ENCODE measurements at places on chromosomes 1 and 21.

DNA sequence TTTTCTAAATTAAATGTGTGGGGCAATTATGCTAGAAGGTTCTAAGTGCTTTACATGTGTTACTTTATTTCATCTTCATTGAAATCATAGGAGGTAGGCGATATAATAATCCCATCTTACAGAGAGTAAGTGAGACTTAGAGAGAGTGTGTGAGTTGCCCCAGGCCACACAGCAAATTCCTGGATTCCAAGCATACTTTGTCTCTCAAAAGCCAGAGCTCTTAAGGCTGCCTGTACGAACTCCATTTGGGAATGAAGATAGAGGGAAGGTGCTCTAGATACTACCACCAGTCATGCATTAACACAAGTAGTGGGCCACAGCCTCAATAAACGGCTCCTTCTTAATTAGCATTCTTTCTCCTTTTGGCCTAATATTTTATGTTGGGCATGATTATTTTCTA lies 170.1 kb downstream of the SIPA1L2 start:
- no peaks in the 10 kb centered on the region for H3K27me3 ChIP-seq
- H3K36me3 ChIP-seq: no peaks in the 10 kb centered on the region
- H3K4me1 ChIP-seq: no peaks in the 10 kb centered on the region
- DNase-seq: no peak

DNA sequence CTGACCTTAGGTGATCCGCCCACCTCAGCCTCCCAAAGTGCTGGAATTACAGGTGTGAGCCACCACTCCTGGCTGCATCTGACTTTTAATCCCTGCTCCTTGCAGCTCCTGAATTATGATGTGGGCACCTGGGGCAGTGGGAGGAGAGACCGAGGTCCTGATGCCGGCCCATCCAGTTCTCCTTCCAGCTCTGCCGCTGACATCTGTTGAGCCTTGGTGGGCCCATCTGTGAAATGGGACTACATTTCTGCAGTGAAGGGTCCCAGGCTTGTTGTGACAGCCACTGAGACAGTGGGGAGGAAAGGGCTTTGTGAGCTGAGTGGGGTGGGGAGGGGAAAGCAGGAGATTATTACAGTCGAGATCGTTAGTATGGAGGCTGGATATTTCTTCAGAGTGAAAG lies 11.8 kb downstream of the PLA2G2F start:
- no peaks in the 10 kb centered on the region for H3K27me3 ChIP-seq
- H3K36me3 ChIP-seq: no peaks in the 10 kb centered on the region
- no peaks in the 10 kb centered on the region for H3K4me1 ChIP-seq
- DNase-seq: no peak
- H3K27ac ChIP-seq: no peak overlapping the region

DNA sequence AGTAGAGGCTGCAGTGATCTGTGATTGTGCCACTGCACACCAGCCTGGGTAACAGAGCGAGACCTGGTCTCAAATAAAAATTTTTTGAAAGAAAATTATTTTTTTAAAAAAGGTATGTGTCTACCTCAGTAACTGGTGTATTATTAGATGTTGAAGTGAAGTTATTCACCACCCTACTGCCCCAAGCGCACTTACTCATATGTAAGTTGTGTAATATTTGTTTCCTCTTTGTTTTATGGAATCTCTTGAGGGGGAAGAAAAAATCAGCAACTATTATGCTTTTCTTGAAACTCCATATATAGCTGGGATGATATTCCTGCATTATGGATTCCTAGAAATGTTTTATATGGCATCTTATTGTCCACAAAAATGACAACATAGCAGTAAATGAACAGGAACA lies 21.3 kb downstream of the RBM15 start:
- peaks cover 6% of the 10 kb centered on the region for H3K4me1 ChIP-seq
- H3K36me3 ChIP-seq: peaks cover 20% of the 10 kb centered on the region
- no peaks in the 10 kb centered on the region for H3K27me3 ChIP-seq
- H3K27ac ChIP-seq: no peak overlapping the region

DNA sequence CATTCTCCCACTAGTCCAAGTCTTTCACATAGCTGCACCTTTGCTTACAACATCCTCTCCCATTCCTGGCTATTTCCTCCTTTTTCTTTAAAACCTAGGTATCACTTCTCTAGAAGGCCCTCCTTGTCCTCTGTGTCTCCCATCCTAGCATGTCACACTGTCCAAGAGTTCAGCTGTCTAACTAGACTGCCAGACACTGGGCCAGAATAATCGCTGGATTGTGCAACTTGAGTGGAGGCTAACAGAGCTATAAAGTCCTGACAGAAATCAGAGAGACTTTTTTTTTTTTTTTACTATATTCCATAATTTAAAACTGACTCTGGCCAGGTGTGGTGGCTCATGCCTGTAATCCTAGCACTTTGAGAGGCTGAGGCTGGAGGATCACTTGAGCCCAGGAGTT lies 4.2 kb upstream of the ANGPTL7 start:
- DNase-seq: no peak
- no peaks in the 10 kb centered on the region for H3K27me3 ChIP-seq
- H3K4me1 ChIP-seq: no peaks in the 10 kb centered on the region
- H3K4me3 ChIP-seq: no peak overlapping the region
- no peaks in the 10 kb centered on the region for H3K36me3 ChIP-seq
- H3K27ac ChIP-seq: no peak overlapping the region

- DNase-seq: no peak
- 0 out of 2 replicates have a peak, but pooled peaks cover 4% of the 10 kb centered on the region for H3K27me3 ChIP-seq
These were observed 17.5 kb upstream of the COL6A2 start for GRCh38 chr21:46080171-46081021.

DNA sequence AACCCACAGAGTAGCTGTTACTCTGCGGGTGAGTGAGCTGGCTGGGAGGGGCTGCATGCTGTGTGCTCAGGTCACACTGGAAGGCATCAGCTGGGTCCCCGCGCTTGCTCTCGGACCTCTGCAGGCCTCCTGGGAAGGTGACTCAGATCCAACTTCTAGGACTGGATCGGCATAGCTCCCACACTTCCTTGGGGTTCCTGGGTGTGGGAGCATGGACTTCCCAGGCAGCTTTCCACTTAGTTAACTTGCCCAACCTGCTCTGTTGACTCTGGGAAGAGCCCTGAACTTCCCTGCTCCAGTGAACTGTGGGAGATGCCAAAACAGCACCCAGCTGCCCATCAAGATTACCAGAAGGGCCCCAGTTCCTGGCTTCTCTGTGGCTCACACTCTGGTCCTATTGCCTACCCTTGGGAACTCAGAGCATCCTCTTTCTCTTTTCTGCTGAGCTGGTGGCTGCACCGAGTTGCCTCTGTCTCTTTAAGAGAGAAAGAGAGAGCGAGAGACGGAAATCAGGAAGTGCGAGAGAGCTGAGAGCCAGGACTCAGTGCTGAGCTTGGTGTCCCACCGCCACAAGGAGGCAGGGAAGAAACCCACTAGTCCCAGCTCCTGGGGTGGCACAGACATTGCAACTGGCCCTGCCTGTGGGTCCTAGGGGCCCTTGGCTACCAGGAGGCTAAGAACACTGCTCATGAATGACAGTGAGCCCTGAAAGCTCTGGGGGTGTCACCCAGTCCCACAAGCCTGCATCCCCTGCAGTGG lies at the start of gene IKBKE:
TSS of gene IKBKE (plus strand) at position 544 of the 759 bp plus-strand sequence. CDS start 2,752 bp downstream, outside the sequence.
- peak; percentile 23 for DNase-seq
- H3K4me3 ChIP-seq: peak within 1 kb of the TSS; percentile 66
- no peaks in the 10 kb centered on the region for H3K36me3 ChIP-seq
- H3K27me3 ChIP-seq: no peaks in the 10 kb centered on the region
- H3K4me1 ChIP-seq: peaks cover 19% of the 10 kb centered on the region
- peak within 1 kb of the TSS; percentile 66 for H3K27ac ChIP-seq

DNA sequence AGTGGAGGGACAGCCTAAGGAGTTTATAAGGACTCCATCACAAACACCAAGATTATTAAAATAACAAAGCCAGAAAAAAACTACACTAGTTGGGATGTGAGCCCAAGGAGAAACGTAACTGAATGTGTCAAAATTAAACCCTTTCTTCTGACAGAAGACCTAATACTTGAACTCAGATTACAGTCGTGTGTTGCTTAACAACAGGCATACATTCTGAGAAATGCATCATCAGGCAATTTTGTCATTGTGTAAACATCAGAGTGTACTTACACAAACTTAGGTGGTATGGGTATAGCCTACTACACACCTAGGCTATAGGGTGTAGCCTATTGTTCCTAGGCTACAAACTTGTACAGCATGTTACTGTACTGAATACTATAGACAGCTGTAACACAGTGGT lies 23.4 kb downstream of the DSTYK start:
- no peaks in the 10 kb centered on the region for H3K27me3 ChIP-seq
- H3K4me1 ChIP-seq: peaks cover 5% of the 10 kb centered on the region
- no peak for DNase-seq
- no peaks in the 10 kb centered on the region for H3K36me3 ChIP-seq
- no peak overlapping the region for H3K4me3 ChIP-seq
- H3K27ac ChIP-seq: no peak overlapping the region

DNA sequence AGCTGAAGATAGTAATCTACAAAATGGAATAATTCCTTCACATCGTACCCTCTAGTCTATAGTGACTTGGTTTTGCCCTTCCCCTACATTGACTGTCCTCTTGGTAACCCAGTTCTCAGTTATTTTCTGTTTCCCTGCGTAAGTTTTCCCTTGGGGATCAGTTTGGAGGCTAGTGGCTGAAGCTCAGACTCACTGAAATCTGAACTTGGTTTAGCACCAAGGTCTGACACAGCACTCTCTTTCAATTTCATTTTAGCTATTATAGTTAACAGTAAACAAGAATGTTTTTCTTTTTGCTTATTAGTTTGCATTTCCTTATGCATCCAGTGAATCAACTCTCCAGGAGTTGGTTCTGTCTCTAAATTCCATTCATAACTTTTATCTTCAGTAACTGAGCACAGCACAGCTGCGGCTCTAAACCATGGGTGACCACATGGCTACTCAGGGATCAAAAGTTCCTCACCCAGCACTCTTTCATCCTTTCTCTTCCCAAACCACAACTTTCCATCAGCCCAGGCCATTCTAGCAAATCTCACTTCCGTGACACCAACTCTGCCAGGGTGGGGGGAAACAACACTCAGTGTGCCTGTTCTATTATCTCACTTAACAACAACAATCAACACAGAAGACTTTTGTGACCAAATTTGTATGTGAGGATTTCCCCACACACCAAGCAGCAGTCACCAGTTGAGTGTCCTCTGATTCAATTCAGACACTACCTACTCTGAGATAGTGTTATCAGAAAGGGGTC lies 17.6 kb upstream of the IFI6 start:
- H3K4me3 ChIP-seq: no peak overlapping the region
- DNase-seq: no peak
- no peaks in the 10 kb centered on the region for H3K36me3 ChIP-seq
- H3K4me1 ChIP-seq: peaks cover 14% of the 10 kb centered on the region
- no peaks in the 10 kb centered on the region for H3K27me3 ChIP-seq

GRCh38 chr1:83813576-83813975 lies 185.4 kb downstream of the TTLL7 start:
- no peaks in the 10 kb centered on the region for H3K4me1 ChIP-seq
- no peak for DNase-seq
- H3K27ac ChIP-seq: no peak overlapping the region
- H3K27me3 ChIP-seq: no peaks in the 10 kb centered on the region
- no peaks in the 10 kb centered on the region for H3K36me3 ChIP-seq

DNA sequence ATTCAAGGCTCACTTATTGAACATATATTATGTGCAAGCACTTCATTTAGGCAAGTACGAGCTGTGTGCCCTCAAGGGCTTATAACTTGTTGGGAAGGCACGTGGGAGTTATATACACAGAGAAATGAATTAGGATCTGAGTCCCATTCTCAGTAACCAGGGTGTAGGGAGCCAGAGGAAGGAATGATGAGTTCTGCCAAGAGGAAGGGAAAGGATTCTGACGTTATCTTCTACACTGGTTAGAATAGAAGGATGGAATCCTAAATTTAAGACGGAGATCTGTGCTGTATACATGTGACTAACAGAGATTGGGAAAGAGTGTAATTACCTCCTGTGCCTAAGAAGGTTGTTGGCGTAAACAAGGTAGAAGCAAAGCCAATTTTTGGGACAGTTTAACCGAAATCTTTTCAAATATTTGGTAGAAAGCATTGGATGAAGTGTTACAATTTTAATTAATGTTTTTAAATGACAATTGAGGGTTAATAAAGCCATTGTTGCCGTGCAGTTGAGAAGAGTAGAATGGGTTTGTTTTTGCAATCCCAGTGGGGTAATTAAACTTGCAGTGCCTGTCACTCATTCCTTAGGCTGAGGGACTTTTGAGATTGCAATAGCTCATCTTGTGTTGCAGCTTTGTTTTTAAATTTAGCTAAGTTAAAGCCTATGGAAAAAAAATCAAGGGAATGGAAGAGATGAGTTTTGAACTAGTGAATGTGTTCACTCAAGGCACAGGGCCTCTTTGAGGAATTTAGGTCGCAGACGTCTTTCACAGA lies 177.2 kb downstream of the NFIA start:
- no peak overlapping the region for H3K27ac ChIP-seq
- no peaks in the 10 kb centered on the region for H3K4me1 ChIP-seq
- H3K36me3 ChIP-seq: no peaks in the 10 kb centered on the region
- H3K27me3 ChIP-seq: no peaks in the 10 kb centered on the region

DNA sequence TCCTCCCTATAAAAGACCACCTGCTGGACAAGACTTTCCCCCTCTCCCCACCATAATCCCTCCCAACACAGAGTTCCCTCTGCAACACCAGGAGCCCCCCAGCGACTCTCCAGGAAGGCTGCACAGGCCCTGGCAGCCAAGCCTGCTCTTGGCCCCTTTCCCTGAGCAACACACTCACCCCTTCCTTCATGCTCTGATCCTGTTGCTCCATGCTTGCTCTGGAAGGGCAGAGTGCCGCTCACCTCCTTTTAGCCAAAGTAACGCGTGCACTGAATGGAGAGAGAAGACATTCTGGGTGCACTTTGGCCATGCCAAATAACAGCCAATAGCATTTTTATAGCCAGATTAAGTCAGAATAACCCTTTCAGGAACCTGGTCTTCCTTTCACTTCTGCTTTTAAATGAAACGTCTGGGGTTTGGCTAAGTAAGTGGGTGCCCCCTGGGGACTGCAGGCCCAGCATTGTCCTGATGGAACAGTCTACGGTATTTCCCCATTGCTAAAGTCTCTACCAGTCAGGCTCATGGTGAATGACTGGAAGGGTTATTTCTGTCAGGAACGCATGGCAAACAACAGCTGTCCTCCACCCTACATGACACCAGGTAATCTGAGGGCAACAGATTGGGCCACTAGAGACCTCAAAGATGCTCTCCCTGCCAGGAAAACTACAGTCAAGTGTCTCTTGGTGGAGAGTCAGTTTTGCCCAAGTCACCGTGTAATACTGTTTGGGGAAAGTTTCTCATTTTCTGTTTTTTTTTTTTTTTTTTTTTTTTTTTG lies at the start of gene SLC2A5:
TSS of gene SLC2A5 (minus strand) at position 310 of the 775 bp plus-strand sequence. CDS start at position 211, 99 bp downstream.
- H3K27me3 ChIP-seq: no peaks in the 10 kb centered on the region
- DNase-seq: no peak
- H3K4me3 ChIP-seq: no peak within 1 kb of the TSS

- peak; percentile 15 for DNase-seq
- peaks cover 5% of the 10 kb centered on the region for H3K36me3 ChIP-seq
- no peaks in the 10 kb centered on the region for H3K4me1 ChIP-seq
- no peaks in the 10 kb centered on the region for H3K27me3 ChIP-seq
- H3K27ac ChIP-seq: no peak overlapping the region
- H3K4me3 ChIP-seq: no peak overlapping the region
These were observed 34.1 kb downstream of the TP53BP2 start for GRCh38 chr1:223811634-223812101.

GRCh38 chr1:171467626-171468025 lies 17.7 kb upstream of the PRRC2C start:
- H3K4me1 ChIP-seq: peaks cover 16% of the 10 kb centered on the region
- no peaks in the 10 kb centered on the region for H3K27me3 ChIP-seq
- no peak overlapping the region for H3K4me3 ChIP-seq
- H3K27ac ChIP-seq: no peak overlapping the region

- H3K4me1 ChIP-seq: no peaks in the 10 kb centered on the region
- DNase-seq: no peak
- H3K36me3 ChIP-seq: no peaks in the 10 kb centered on the region
- no peak overlapping the region for H3K4me3 ChIP-seq
- no peak overlapping the region for H3K27ac ChIP-seq
These were observed 20.3 kb downstream of the RNASEL start for GRCh38 chr1:182568647-182569284.
